HS-5 (cell line): ENCODE measurements at places on chromosomes 11 and 22.

DNA sequence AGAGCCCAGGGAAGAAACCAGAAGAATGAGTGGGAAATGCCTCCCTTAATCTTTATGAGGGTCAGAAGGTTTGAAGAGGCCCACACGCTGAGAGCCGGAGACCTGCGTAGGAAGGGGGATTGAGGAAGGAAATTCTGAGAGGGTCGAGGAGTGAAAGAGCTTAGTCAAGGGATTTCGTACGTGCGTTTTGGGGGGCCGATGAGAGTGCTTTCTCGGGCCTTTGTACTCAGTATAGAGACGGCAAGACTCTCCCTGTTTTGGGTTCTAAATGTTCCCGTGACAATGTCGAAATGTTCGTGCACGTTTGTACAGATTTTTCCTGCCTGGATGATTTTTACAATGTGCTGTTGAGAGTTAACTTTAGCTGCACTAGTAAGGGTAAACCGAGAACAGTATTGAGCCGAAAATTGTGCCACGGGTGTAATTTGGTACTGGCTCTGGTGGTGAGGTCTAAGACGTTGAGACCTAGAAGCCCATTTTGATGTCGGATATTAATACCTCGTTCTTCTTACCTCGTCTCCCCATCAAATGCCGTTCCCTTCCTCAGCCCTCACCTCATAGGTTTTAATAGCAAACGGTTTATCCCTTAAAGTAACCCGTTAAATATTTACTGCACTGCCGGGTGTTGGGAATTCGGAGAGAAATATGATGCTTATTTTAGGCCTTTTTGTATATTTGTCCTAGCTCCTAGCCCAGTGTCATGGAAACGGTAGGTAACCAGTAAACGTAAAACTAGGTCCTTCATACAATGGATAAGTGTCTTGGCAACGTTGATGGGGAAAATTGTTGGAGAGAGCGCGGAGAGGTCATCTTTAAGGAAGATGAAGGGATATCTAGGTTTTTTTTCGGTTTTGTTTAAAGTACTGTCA is 734 bp downstream of the C11orf58 start:
- DNase-seq: peak; percentile 10

DNA sequence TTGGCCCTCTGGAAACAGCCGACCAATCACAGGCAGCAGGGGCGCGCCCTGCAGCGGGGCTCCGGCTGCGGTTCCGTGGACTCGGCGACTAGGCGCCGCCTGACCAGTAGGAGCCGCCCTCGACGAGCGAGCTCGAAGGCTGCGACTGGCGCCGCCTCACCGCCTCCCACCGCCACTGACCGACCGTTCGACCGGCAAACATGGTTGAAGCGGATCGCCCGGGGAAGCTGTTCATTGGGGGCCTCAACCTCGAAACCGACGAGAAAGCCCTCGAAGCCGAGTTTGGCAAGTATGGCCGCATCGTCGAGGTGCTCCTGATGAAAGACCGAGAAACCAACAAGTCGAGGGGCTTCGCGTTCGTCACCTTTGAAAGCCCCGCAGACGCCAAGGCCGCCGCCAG is at the start of gene RBMXL2:
Gene RBMXL2, plus strand, starts transcription at position 78 of the 400 bp plus-strand sequence. Its CDS starts 123 bp downstream, at position 201.
- DNase-seq: no peak

- DNase-seq: no peak
These were observed 30.3 kb upstream of the FBLN1 start for GRCh38 chr22:45472426-45472825.

GRCh38 chr11:62141111-62142042 is 17.6 kb downstream of the INCENP start:
- no peak for DNase-seq

GRCh38 chr11:121110871-121111724 is 10.1 kb downstream of the TECTA start:
- DNase-seq: no peak

GRCh38 chr11:92557879-92558278 is 333.3 kb downstream of the FAT3 start:
- no peak for DNase-seq

GRCh38 chr11:74639533-74639932 is 47.2 kb downstream of the POLD3 start:
- DNase-seq: no peak

DNA sequence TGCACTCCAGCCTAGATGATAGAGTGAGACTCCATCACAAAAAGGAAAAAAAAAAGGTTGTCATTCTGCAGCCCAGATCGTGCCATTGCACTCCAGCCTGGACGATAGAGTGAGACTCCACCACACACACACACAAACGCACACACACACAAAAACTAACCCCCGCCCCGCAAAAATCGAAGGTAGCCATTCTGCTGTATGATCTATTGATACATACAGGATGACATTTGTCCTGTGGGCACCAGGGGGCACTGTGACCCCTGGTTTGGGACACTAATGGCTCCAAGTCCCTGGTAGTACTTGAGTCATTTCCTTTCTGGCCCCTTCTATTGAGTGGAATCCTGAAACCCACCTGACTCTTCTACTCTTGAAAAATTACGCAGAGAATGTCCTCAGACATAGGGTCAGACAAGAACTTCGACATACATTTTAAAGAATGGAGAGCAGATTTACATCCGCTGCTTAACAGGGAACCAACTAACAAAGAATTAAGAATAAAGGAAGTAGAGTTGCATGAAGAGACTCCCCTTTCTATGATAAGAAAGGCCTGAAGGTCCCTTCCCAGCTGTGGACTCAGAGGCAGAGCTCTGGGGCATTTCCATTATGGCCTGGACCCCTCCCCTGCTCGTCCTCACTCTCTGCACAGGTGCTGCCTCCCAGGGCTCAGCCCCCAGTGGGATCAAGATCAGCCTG is 35.0 kb upstream of the PRAME start:
- DNase-seq: no peak

- DNase-seq: no peak
These were observed 48.6 kb upstream of the PARVG start for GRCh38 chr22:44131989-44132685.

GRCh38 chr11:119518746-119519730 is 96.1 kb upstream of the THY1 start:
- DNase-seq: no peak

GRCh38 chr22:38738475-38739070 is 17.2 kb downstream of the SUN2 start:
- DNase-seq: no peak

- DNase-seq: no peak
These were observed 58.3 kb downstream of the PRR5L start for GRCh38 chr11:36354221-36355003.

DNA sequence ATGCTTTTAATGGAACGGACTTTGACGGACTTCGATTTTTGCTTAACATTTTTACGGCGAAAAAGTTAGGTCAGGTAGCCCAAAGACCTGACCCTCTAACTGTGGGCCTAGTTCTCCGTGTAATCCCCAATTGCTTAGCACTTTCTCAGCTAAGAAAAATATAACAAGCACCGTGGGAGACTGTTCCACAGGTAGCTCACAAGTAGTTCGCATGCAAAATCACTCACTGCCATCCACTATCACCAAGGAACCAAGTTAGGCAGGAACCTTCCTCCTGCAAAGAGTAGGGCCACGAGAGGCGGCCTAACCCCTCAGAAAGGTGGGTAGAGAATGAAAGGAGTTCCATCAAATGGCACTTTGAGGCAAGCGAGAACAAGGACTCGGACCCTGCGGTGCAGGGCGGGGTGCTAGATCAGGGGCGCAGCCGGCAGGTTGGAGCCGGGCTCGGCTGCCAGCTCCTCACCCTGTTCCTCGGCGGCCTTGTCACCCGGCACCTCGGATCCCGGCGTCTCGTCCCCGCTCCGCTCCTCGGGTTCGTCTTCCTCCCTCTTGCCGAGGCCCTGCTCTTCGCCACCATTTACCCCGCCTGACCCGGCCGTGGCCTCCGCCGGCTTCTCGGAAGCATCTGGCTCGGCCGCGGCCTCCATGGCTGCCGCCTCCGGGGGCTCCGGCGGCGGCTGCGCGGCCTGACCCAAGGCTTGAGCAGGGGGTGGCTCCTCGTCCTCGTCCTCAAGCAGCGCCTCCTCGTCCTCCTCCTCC is 922 bp downstream of the HNRNPUL2 start:
- DNase-seq: no peak

- no peak for DNase-seq
These were observed 114.1 kb downstream of the FAR1 start for GRCh38 chr11:13782390-13783075.

GRCh38 chr22:23088199-23088604 is 17.9 kb downstream of the GNAZ start:
- DNase-seq: no peak

DNA sequence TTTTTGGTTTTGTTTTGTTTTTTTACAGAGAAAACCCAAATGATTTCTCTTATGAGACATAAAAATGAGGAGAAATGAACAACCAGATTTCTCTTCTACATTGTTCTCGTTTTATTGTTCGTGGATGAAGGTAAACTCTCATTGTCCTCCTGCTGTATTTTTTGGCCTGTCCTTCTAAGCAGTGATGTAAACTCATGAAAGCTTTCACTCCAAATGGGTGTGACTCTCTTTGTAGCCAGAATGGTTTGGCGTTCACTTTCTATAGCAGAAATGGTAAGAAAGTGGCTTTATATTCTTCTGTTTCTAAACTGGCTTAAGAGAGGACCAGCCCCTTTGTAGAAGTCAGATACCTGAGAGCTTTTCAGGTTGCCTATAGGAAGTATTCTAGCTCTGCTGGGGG is 15.5 kb upstream of the BMAL1 start:
- DNase-seq: no peak

GRCh38 chr11:95702526-95702925 is 87.1 kb downstream of the FAM76B start:
- DNase-seq: peak; percentile 50

GRCh38 chr11:30282289-30282631 is 40.6 kb upstream of the ARL14EP start:
- DNase-seq: no peak

DNA sequence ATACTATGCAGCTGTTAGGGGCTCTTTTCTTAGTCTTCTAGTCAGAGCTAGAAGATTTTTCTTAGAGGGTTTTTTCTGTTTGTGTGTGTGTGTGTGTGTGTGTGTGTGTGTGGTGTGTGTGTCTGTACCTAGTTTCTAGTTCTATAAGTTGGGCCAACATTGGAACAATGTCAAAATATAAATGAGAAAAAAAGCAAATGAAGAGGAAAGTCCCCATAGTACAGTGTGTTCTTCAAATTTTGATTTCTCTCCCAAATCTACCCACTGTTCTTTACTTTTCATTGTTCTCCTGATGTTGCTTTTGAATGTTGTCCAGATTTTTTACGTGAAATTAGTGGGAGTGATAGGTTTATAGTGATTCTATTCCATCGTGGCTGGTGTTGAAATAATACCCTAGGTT is 2153.4 kb upstream of the RAG2 start:
- no peak for DNase-seq

- DNase-seq: no peak
These were observed 70.6 kb downstream of the ARHGAP42 start for GRCh38 chr11:100757646-100758045.

DNA sequence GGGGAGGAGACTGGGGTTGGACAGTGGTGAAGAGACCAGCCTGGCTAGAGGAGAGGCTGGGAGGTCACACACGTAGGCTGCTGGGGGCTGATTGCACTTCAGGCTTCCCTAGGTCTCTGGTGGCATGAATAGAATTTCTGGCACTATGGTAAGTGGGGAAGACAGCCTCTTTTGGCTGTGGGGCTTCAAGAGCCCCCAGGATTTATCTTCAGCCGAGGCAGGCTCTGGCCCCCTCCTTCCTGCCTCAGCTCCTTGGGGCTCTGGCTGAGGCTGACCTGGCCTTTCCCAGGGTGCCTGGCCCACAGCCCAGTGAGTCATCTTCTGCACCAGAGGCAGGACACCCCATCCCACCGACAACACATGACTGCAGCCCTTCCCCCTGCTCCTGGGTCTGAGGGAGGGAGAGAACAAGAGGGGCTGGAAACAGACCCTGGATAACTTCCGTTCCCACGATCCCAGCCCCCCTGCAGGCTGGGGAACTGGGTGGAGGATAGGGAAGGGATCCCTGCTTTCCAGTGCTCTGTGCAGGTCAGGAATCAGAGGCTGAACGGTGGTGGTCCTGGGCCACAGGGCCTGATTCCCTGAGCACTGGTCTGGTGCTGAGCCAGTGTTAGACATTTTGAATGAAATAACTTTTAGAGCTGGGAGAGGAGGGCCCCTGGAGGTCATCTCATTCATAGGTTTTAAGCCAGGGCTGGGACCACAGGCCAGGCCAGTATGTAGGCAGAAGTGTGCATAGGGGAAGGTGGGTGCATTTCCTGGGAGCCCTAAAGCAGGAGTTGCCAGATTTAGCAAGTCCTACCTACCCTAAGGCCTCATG is 26.5 kb downstream of the ARHGEF17 start:
- peak; percentile 58 for DNase-seq

GRCh38 chr11:32962016-32962415 is 53.7 kb upstream of the DEPDC7 start:
- DNase-seq: no peak

- no peak for DNase-seq
These were observed 209.7 kb upstream of the PLET1 start for GRCh38 chr11:112470355-112470754.
